ENCODE measurements at places on chromosomes 2 and 18. TPM values are rescaled to one million over a fixed set of nuclear protein-coding genes. Genes with fewer than 3 reads are reported as not detected.
A peak's percentile ranks its signal among the peaks of the same experiment; 100 is the strongest.

DNA sequence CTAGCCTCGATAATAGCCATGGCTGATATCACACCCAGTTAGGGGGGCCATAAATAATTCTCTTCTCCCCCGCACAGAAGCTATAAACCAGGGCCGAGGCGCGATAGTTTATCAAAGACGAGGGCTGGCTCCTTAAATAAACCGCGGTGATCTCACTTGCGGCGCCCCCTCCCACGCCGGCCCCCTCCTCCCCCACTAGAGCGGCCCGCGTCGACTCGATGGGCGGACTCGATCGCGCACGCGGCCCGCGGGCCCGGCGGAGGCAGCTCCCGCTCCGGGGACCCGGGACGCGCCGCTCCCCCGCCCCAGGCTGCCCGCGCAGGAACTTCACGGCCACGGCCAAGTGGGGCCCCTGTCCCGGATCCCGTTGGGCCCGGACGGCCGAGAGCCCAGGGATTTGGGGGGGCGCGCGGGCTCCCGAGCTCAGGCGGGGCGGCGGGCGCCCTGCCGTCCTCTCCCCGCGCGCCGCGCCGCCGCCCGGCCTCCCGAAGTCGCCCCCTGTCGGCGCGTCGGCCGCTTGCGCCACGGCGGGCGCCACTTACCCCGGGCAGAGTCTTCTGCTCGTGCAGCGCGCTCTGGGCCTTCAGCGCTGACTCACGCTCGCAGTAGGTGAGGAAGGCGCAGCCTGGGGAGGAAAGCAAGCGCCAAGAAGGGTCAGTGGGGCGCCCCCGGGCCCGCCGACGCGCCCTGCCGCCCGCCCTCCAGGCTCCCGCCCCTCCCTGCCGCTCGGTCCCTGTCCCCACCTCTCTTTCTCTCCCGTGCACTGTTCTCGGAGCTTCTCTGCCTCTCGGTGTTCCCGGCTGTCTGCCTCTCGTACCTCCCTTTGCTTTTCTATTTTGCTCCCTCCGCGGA lies 80.4 kb downstream of the CELF4 start:
- no peak overlapping the region for H3K4me3 ChIP-seq
- H3K36me3 ChIP-seq = no peaks in the 10 kb centered on the region
- no peak for DNase-seq
- H3K27me3 ChIP-seq = peaks cover 2% of the 10 kb centered on the region

GRCh38 chr2:134778372-134778771 lies 59.6 kb upstream of the TMEM163 start:
- no peaks in the 10 kb centered on the region for H3K36me3 ChIP-seq
- H3K27ac ChIP-seq = no peak overlapping the region
- H3K27me3 ChIP-seq = no peaks in the 10 kb centered on the region
- no peak overlapping the region for H3K4me3 ChIP-seq
- no peaks in the 10 kb centered on the region for H3K4me1 ChIP-seq
- DNase-seq = no peak

Gene KCNJ13
- total RNA-seq = not detected

- DNase-seq = no peak
- no peaks in the 10 kb centered on the region for H3K36me3 ChIP-seq
- H3K27ac ChIP-seq = no peak overlapping the region
- H3K4me1 ChIP-seq = peaks cover 1% of the 10 kb centered on the region
These were observed 62.3 kb upstream of the ACYP2 start for GRCh38 chr2:54052825-54053718.

DNA sequence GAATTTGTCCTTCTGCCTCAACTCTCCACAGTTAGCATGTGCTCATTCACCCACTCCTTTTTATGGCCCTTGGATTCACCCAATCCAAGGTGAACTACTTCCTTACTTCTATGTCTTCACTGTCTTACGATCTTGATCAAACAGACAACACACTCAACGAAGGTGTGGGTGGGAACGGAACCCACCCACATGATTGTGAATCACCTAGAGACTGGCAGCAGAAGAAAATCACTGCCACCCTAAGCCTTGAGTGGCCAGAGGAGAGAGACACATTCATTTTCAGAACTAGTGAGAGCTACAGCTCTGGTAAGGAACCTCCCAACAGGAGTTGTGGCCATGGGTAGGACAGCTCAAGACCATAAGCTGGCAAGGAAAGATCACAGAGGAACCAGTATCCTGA lies 194.3 kb downstream of the PLCL1 start:
- H3K27me3 ChIP-seq = no peaks in the 10 kb centered on the region
- no peak overlapping the region for H3K27ac ChIP-seq
- H3K4me3 ChIP-seq = no peak overlapping the region
- peaks cover 4% of the 10 kb centered on the region for H3K4me1 ChIP-seq
- no peaks in the 10 kb centered on the region for H3K36me3 ChIP-seq
- no peak for DNase-seq

DNA sequence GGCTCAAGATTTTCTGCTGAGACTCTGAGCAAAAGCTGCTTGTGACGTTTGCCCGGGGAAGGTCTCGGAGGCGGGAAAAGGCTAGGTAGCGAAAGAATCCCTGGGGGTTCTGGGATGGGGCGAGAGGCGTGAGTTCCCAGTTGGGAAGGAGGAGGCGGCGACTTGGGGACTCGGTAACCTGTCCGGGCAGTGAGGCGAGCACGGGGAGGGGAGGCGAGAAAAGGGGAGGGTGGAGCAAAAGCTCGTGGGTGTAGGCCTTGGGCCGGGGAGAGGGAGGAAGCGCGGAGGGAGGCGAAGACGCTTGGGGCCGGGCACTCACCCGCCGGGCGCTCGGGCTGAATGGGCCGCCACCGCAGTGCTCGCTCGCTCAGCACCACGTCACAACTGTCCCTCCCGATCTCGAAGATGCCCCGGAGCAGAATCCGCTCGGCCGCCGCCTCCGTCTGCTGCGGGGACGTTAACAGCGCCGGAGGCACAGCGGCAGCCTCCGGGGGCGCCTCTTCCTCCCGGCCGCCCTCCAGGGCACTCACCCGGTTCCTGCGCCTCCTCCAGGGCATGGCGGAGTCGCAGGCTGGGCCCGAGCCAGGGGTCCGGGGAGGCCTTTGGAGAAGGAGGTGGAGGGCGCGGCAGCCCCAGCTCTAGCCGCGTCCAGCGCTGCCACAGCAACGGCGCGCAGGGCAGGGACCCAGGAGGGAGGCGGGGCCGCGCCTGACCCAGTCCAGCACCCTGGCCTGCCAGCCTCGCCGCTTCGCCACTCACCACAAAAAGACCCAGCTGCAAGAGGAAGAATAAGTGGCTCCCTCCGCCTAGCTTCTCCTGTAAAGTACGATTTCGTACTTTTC lies at the start of gene CERKL:
Gene CERKL, minus strand, starts transcription at position 656 of the 842 bp plus-strand sequence. Its CDS starts 99 bp downstream, at position 557.
- peak; percentile 81 for DNase-seq
- no peaks in the 10 kb centered on the region for H3K4me1 ChIP-seq

DNA sequence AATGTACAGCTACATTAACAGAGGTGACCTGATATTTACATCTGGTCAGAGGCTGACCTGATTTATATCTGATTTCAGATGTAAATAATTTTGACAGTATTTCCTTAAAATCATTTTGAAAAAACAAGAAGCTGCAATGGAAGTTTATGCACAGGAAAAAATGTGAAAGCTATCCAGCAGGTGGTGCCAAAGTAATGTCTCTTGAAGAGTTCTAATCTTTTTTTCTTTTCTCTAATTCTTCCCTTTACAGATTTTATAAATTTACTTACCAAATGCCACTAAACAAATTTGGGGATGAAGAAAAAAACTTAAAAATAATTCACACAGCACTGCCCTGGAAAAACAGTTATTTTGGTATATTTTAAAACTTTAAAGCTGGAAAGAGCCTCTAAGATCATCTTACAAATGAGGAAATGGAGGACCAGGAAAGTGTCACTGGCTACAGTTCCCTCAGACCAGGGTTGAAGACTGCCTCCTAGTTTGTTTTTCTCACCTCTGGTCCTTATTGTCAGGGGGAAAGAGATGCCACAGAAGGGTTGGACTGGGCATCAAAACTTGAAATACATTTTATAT lies 16.4 kb upstream of the FBLN7 start:
- no peaks in the 10 kb centered on the region for H3K27me3 ChIP-seq
- H3K27ac ChIP-seq = no peak overlapping the region
- no peak overlapping the region for H3K4me3 ChIP-seq
- DNase-seq = no peak
- H3K4me1 ChIP-seq = no peaks in the 10 kb centered on the region
- no peaks in the 10 kb centered on the region for H3K36me3 ChIP-seq

Gene CCNYL1
- total RNA-seq = 37.1 TPM

Gene ABCG5
- total RNA-seq = not detected

Gene KLHL41
- 0.87 TPM for total RNA-seq

Gene ASTL
- 0.62 TPM for total RNA-seq

- no peaks in the 10 kb centered on the region for H3K36me3 ChIP-seq
- DNase-seq = no peak
- H3K4me1 ChIP-seq = no peaks in the 10 kb centered on the region
- H3K4me3 ChIP-seq = no peak overlapping the region
- H3K27ac ChIP-seq = no peak overlapping the region
- H3K27me3 ChIP-seq = no peaks in the 10 kb centered on the region
These were observed 341.2 kb downstream of the ALK start for GRCh38 chr2:29580223-29580622.

Gene KIAA2012
- not detected for total RNA-seq

GRCh38 chr2:124755386-124755785 lies 730.3 kb downstream of the CNTNAP5 start:
- H3K4me1 ChIP-seq = no peaks in the 10 kb centered on the region
- H3K4me3 ChIP-seq = no peak overlapping the region
- H3K27ac ChIP-seq = no peak overlapping the region
- no peaks in the 10 kb centered on the region for H3K27me3 ChIP-seq

DNA sequence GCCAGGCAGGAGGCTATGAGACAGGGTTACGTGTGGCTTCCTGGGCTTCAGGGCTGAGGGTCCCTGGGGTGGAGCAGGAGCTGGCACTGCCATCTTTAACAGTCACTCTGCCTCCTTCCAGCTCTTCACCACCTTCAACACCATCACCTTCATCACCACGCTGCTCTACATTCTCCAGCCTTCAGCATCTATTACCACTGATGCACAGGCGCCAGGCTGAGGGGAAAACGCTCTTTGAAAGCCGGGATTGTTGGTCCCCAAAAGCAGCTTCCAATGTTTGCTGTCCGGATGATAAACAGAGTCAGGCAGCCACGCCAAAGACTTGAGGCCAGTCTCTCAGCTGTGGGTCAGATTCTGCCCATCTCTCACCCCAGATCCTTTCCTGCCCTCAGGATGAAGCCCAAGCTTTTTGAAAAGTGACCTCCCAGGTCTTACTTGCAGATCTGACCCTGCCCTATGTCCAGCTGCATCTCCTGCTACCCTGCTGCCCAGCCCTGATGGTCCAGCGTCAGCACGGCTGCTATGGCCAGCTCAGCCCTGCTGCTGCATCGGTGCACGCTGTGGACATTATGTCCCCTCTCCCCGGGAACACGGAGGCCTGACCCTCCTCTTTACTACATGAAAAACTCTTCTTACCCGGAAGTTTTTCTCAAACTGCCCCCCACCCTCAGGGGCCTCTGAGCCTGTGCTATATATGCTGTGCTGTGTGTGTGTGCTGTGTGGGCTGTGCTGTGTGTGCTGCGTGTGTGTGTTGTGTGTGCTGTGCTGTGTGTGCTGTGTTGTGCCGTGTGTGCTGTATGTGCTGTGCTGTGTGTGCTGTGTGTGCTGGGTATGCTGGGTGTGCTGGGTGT lies 31.2 kb upstream of the MAL start:
- no peaks in the 10 kb centered on the region for H3K27me3 ChIP-seq
- no peaks in the 10 kb centered on the region for H3K4me1 ChIP-seq

GRCh38 chr2:3659447-3660432 lies 1.7 kb downstream of the ALLC start:
- no peaks in the 10 kb centered on the region for H3K4me1 ChIP-seq
- H3K27ac ChIP-seq = no peak overlapping the region
- no peak overlapping the region for H3K4me3 ChIP-seq
- no peak for DNase-seq

Gene DNAJC5G
- total RNA-seq = not detected

GRCh38 chr2:230754200-230754599 lies 41.6 kb downstream of the CAB39 start:
- H3K27me3 ChIP-seq = no peaks in the 10 kb centered on the region
- no peak overlapping the region for H3K27ac ChIP-seq
- H3K36me3 ChIP-seq = no peaks in the 10 kb centered on the region
- H3K4me3 ChIP-seq = no peak overlapping the region
- peaks cover 5% of the 10 kb centered on the region for H3K4me1 ChIP-seq

Gene FBXO15
- total RNA-seq = 0.52 TPM

DNA sequence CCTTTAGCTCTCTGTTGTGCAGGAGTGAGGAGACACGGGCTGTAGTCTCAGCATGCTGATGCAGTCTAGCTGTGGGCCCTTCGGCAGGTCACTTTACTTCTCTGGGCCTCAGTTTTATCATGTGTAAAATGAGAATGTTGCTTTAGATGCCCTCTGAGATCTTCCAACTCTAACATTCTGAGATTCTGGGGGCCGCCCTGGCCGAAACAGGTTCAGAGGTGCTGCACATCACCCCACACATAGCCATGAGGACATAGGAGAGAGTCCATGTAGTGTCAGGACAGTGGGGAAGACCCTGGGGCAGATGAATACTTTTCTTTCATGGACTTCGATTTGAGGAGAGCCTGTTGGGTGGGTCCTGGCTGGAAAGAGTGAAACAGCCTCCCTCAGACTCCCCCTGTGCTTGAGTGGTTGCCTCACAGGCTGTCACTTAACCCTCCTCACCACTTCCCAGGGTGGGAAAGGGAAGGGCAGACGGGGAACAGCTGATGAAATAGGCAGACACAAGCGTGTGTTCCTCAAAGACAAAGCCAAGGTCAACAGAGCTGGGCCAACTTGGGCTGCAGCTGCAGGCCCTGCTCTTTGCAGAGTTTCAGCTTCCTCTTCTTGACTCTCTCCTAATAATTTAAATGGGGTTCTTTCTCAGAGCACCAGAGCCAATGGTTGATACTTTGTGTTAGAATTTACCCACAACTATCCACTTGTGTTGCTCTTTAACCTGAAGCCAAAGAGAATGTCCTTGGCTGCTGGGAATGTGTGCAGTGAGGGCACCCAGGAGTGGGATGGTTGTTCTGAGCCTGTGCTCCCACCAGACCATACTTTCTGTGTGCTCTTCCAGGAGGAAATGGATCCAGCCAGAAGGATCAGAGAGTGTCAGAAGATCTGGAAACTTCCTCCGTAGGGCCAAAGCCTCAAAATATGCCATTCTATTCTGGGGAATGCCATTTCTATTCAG lies 14.7 kb upstream of the MRPL33 start:
- DNase-seq = peak; percentile 84
- H3K27ac ChIP-seq = no peak overlapping the region
- no peaks in the 10 kb centered on the region for H3K27me3 ChIP-seq
- no peaks in the 10 kb centered on the region for H3K36me3 ChIP-seq
- no peaks in the 10 kb centered on the region for H3K4me1 ChIP-seq

Gene ADI1
- total RNA-seq = 63.7 TPM

DNA sequence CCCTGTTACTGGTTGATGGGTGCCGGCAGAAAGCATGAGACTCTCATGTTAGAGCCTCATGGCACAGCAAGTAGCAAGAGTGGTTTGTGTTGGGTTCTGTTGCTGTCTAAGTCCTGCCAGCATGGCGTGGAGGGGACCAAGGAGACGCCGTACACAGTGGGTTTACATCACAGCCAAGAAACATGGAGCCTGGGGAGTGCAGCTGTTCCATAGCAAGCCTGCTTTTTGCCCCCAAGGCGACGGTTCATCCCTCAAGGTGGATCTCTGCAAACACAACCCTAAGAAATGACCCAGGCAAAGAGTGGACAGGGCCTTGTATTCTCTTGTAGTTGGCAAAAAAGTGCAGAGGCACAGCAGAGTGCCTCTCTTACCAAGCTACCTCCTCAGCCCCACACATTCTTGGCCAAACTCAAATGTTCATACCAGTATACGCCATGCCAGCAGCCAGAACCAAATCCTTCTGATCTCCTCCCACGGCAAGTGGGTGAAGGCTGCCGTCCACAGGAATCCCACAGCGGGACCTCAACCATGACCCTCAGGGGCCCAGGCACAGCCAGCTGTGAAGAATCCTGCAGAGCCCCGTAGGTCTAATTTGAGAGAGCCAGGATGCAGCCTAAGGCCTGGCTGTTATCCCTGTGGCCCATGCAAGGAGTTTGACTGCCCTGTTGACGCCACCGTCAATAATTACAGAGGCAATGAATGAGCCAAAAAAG lies 19.0 kb downstream of the SNED1 start:
- no peaks in the 10 kb centered on the region for H3K4me1 ChIP-seq
- no peak overlapping the region for H3K27ac ChIP-seq
- H3K4me3 ChIP-seq = no peak overlapping the region
- no peak for DNase-seq
- H3K36me3 ChIP-seq = no peaks in the 10 kb centered on the region

All from aorta (tissue), 5 donors.